Purkinje cell (primary cell): ENCODE measurements at places on chromosomes 11 and 22. TPM values are rescaled to one million over a fixed set of nuclear protein-coding genes. Genes with fewer than 3 reads are reported as not detected.

SLC1A2 gene
- 45.5 and 62.6 TPM in 2 replicates for polyA plus RNA-seq

OR51E2 gene
- polyA plus RNA-seq = not detected in 2 replicates

KIAA0930 gene
- polyA plus RNA-seq = 3.0 and 13.0 TPM in 2 replicates

SPCS2 gene
- polyA plus RNA-seq = 470 and 602 TPM in 2 replicates

SAA2 gene
- not detected in 2 replicates for polyA plus RNA-seq

ARHGEF12 gene
- polyA plus RNA-seq = 18.5 and 26.8 TPM in 2 replicates

SMTNL1 gene
- polyA plus RNA-seq = not detected in 2 replicates

SLC43A3 gene
- 1.1 and 3.0 TPM in 2 replicates for polyA plus RNA-seq

CRYBB2 gene
- polyA plus RNA-seq = 0.63 and 0.83 TPM in 2 replicates

CALCA gene
- not detected in 2 replicates for polyA plus RNA-seq

CHRM1 gene
- polyA plus RNA-seq = 5.9 TPM in 1 of 2 replicates, not detected in the other

FAM83F gene
- polyA plus RNA-seq = not detected in 2 replicates

HEPN1 gene
- polyA plus RNA-seq = 2.5 TPM in 1 of 2 replicates, not detected in the other

OR5B17 gene
- polyA plus RNA-seq = not detected in 2 replicates

GAS2 gene
- polyA plus RNA-seq = 14.6 and 17.1 TPM in 2 replicates

TMEM191C gene
- 1.7 and 4.4 TPM in 2 replicates for polyA plus RNA-seq

KCNE3 gene
- not detected in 2 replicates for polyA plus RNA-seq

PIH1D2 gene
- polyA plus RNA-seq = 7.2 and 8.9 TPM in 2 replicates

INSC gene
- 3.4 and 8.8 TPM in 2 replicates for polyA plus RNA-seq

TRIM5 gene
- polyA plus RNA-seq = 0.56 and 4.4 TPM in 2 replicates

MED17 gene
- 16.4 and 22.6 TPM in 2 replicates for polyA plus RNA-seq

SYNGR1 gene
- polyA plus RNA-seq = 16.2 and 23.8 TPM in 2 replicates

BTBD18 gene
- 0.24 TPM in 1 of 2 replicates, not detected in the other for polyA plus RNA-seq

OAF gene
- polyA plus RNA-seq = 0.09 TPM in 1 of 2 replicates, not detected in the other

NUDT8 gene
- polyA plus RNA-seq = 0.46 and 0.71 TPM in 2 replicates

SHANK3 gene
- polyA plus RNA-seq = 0.43 and 0.65 TPM in 2 replicates

MFRP gene
- not detected in 2 replicates for polyA plus RNA-seq

FOLH1 gene
- polyA plus RNA-seq = 0.24 TPM in 1 of 2 replicates, not detected in the other

DERL3 gene
- 2.3 and 2.5 TPM in 2 replicates for polyA plus RNA-seq

EWSR1 gene
- polyA plus RNA-seq = 79.8 and 106 TPM in 2 replicates

AQP11 gene
- polyA plus RNA-seq = 10.9 and 14.2 TPM in 2 replicates

HEPHL1 gene
- not detected in 2 replicates for polyA plus RNA-seq

FERMT3 gene
- polyA plus RNA-seq = not detected in 2 replicates

DEFB131B gene
- polyA plus RNA-seq = not detected in 2 replicates

ARHGAP20 gene
- polyA plus RNA-seq = 52.8 and 66.3 TPM in 2 replicates

RNH1 gene
- polyA plus RNA-seq = 12.8 and 13.2 TPM in 2 replicates

ANO1 gene
- polyA plus RNA-seq = 28.8 and 38.3 TPM in 2 replicates

SYTL2 gene
- polyA plus RNA-seq = 6.2 and 16.7 TPM in 2 replicates

BEST1 gene
- polyA plus RNA-seq = not detected in 2 replicates

PGA4 gene
- not detected in 2 replicates for polyA plus RNA-seq

MMP3 gene
- not detected in 2 replicates for polyA plus RNA-seq

CASP1 gene
- 0.57 TPM in 1 of 2 replicates, not detected in the other for polyA plus RNA-seq

OR2AG1 gene
- 0.15 and 0.17 TPM in 2 replicates for polyA plus RNA-seq

MMP8 gene
- polyA plus RNA-seq = not detected in 2 replicates

NXPE1 gene
- polyA plus RNA-seq = not detected in 2 replicates

TMEM25 gene
- 41.0 and 52.2 TPM in 2 replicates for polyA plus RNA-seq

CCDC188 gene
- not detected in 2 replicates for polyA plus RNA-seq

LRP4 gene
- polyA plus RNA-seq = 2.6 and 3.5 TPM in 2 replicates

MIEF1 gene
- 9.0 and 9.3 TPM in 2 replicates for polyA plus RNA-seq

RBMXL2 gene
- polyA plus RNA-seq = not detected in 2 replicates

ZNF215 gene
- 6.3 and 9.3 TPM in 2 replicates for polyA plus RNA-seq

LGR4 gene
- polyA plus RNA-seq = 103 and 137 TPM in 2 replicates

TRIM49D2 gene
- not detected in 2 replicates for polyA plus RNA-seq

YPEL4 gene
- 0.24 and 1.0 TPM in 2 replicates for polyA plus RNA-seq

SLC17A6 gene
- not detected in 2 replicates for polyA plus RNA-seq

PHOX2A gene
- not detected in 2 replicates for polyA plus RNA-seq
